Fibroblast of the conjunctiva (primary cell): ENCODE measurements at places on chromosomes 6 and 20.
A peak's percentile ranks its signal among the peaks of the same experiment; 100 is the strongest.

GRCh38 chr6:150048099-150048498 lies 20.8 kb downstream of the ULBP3 start:
- no peak for DNase-seq

DNA sequence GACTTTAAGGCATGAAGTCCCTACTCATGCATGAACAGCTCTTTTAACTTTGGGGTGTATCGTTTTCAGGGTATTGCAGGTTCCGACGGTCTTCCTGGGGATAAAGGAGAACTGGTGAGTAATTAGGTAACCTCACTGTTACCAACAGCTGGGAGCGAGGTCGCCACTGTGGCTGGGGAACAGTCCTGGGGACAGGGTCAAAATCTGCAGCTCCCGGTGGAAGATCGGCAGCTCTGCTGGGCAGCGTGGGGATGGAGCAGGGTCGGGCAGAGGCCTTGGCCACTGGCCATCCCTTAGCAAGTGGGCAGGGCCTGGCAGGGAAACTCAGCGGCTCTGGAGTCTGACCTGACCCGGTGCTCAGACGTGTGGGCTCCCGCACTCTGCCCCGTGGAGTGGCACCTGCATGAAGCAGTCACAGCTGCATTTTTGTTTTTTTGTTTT lies 16.1 kb downstream of the COL9A3 start:
- DNase-seq, result no peak

DNA sequence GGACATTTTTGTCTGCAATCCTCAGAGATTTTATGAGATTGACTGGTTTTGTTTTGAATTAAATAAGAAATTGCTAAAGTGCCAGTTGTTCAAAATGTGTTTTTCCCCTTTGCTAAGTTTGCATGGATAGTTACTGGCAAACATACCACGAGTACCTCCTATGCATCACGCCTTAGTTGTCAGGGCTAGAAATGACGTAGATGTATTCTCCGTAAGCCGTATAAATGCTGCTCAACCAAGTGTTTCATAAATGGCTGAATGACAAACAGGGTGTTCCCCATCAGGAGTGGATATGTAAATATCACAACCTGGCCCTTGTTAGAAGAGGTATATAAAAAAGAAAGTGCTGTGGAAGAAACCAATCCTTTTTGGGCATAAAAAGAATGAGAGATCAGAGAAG lies 341.1 kb upstream of the ZFP64 start:
- no peak for DNase-seq

DNA sequence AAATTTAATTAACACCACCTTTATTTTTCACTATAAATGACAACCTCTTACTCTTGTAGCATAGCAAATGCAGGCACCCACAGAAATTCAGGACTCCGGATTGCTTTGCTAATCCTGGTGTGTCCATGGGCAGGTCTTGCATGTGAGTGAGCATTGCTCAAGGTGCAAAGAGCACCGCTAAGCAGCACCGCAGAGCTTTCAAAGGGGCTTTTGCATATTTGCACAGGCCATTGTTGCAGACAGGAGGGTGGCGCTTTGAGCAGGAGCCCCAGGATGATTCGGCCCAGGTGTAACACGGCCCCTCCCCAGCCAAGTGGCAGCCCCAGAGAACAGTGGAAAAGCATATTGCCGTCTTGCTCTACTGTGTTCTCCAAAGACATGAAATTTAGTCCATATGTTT lies 293.2 kb downstream of the NRN1 start:
- no peak for DNase-seq

GRCh38 chr6:148965287-148965686 lies 218.5 kb downstream of the UST start:
- no peak for DNase-seq

- DNase-seq, result no peak
Measured at GRCh38 chr6:144744720-144745119, 459.6 kb downstream of the UTRN start.

GRCh38 chr20:33027769-33028751 lies 3.4 kb upstream of the BPIFB6 start:
- no peak for DNase-seq

DNA sequence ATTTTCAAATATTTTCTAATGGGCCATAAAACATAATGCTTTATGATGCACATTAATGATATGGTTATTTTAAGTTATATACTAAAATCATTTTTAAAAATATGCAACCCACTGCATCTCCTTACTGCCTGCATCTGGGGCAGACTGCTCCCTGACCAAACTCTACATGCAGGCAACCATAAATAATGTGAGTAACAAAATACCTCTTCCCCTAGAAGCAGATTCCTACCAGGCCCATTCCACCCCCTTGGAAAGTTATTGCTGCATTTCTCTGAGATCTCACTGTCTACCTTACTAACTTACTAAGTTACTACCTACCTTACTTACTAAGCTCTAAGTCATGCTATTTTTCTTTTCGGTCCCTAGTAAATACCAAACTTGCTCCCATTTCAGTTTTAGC lies 71.8 kb downstream of the ATG5 start:
- DNase-seq, result no peak

- DNase-seq, result no peak
Measured at GRCh38 chr20:34385464-34385863, 22.4 kb downstream of the ITCH start.

- DNase-seq, result no peak
Measured at GRCh38 chr20:48910347-48910781, 11.1 kb upstream of the ARFGEF2 start.

- no peak for DNase-seq
Measured at GRCh38 chr6:25042036-25042521, 106.3 kb upstream of the RIPOR2 start.

- no peak for DNase-seq
Measured at GRCh38 chr6:90637320-90637719, 50.4 kb upstream of the MAP3K7 start.

- no peak for DNase-seq
Measured at GRCh38 chr6:27383481-27383880, 5.1 kb upstream of the ZNF391 start.

DNA sequence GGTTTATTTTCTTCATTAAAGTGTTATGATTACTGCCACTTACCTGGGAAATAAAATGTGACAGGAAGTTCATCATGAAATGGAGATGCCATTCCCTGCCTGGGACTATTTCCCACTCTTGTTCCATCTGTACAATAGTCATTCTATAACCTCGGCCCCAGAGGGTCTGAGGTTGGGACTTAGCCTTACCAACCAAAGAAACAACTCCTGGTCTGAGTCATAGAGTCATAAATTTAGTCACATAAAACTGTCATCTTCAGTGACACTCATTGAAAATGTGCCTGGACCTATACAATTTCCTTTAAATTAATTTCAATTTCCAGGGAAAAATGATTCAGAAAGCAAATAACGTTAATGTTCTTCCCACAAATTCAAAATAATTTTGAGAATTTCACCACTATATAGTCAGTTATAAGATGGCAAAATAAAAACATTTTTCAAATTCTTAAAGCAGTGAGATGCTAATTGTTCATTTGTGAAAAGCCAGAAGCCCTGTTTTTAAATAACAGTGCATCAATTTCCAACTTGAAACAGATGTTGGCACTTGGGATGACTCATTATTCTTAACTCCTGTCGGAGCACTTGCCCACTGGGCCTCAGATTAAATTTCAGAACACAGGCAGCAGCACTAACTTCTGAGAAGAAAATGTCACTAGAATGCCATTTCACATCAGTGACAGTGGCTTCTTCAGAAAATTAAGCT lies 201.2 kb upstream of the SMLR1 start:
- DNase-seq, result peak; percentile 44

DNA sequence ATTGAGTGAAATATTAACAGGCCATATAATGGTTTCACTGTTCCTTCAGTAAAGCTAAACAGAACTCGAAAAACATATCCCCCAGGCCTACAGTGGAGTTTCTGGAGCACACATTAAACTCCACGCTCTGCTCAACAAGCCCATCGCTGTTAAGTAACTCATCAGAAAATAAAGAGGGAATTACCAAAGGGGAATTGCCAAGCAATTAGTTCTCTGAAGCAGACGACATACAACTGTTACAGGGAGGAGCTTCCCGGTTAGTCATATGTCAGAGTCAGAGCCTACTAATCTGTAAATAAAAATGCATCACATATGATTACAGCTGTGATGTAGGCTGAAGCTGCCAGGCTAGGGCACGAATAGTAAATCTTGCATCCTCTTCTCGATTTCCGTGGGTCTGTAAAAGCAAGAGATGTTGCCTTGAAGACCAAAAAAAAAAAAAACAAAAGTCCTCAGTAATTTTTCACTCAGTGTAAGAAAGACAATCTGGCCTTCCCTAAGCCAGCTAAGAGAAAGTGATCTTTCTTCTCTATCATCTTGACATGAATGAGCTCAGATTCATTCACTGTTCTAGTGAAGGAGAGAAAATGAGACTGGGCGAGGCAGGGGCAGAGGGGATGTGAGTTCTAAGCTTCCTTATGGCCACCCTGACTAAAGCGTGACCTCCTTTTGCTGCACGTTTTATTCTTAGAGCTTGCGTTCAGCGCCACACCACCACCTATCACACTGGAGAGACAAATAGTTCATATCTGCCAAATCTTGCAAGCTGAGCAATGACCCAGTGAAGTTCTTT lies 13.8 kb downstream of the ATXN1 start:
- DNase-seq, result no peak

DNA sequence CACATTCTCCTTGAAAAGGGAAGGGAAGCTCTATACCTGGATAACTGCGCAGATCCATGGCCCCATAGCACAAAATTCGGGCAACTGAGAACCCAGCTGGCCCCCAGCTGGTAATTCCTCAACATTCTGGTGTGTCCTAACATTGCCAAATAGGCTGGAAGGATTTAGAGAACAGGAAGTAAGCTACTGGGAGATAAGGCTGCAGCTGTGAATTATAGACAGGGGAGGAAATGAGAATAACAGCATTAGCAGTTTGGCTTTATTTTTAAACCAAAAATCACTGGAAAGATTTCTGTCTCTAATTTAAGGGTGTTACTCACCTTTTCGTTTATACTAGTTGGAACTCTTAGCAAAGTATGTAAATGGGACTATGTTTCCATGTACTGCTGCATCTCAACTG lies 97.2 kb downstream of the TULP4 start:
- DNase-seq, result no peak

- no peak for DNase-seq
Measured at GRCh38 chr6:35443341-35444030, 8.7 kb upstream of the FANCE start.

GRCh38 chr6:39417440-39417839 lies 94.9 kb upstream of the KCNK16 start:
- no peak for DNase-seq

- no peak for DNase-seq
Measured at GRCh38 chr6:138774370-138774769, 801 bp downstream of the CCDC28A start.

DNA sequence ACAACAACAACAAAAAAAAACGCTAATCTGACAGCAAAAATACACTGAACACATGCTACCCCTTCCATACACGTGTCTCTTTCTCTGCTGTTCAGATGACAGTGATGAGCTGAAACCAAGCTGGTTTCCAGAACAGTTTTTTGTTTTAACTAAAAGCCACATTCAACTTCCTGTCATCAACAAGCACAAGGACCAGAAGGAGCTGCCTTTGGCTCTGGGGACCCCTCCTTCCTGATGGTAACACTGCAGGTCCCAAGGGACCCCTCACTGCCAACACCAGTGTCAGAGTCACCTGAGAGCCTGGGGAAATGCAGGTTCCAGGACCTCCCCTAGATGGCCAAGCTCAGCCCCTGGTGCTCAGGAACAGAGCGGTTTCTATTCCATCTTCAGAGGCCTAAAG lies 6.0 kb downstream of the CST7 start:
- no peak for DNase-seq

DNA sequence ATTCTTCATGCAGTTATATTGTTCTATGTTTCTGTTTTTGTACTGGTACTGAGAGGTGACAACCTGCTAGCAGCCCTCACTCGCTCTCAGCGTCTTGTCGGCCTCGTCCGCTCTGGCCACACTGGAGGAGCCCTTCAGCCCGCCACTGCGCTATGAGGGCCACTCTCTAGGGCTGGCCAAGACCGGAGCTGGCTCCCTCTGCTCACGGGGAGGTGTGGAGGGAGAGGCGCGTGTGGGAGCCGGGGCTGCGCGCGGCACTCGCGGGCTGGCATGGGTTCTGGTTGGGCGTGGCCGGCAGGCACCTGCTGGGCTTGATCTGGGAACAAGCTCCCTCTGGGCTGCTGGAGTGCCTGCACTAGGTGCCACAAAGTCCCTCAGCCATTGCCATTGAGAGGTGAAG lies 1323.8 kb upstream of the EYS start:
- no peak for DNase-seq

- DNase-seq, result peak; percentile 28
Measured at GRCh38 chr20:43925801-43926200, 11.1 kb downstream of the TOX2 start.

- peak; percentile 38 for DNase-seq
Measured at GRCh38 chr6:68718385-68719073, 83.4 kb downstream of the ADGRB3 start.

DNA sequence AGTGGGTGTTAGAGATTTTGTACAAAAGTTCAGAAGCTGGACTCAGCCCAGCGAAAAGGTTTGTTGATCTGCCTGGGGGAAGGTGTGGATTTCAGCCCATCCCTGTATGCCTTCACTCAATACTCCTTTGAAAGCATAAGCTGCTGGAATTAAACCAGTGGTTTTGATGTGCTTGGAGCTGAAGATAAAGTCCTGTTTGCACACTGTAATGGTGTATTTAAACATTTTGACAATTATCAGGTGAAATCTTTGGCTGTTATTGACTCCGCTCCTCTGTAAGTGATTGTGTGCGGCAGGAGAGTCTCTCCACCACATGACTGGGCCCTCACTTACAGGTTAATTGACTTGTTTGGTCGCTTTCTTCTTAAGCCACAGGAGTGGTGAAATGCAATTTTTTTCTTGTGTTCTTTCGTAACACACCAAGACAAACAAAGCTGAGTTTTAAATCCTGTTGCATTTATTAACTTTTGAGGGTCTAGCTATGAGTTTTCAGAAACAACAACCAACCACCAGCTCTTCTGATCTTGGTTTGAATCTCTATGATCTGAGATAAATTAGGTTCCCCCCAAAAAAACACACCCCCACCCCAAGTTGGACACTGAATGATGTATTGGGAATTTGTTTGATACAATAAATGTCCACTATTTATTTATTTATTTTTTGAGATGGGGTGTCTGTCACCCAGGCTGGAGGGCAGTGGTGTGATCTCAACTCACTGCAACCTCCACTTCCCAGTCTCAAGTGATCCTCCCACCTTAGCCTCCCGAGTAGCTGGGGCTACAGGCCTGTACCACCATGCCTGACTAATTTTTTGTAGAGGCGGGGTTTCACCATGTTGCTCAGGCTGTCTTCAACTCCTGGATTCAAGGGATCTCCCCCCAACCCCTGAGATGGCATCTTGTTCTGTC lies 46.3 kb upstream of the NCOA3 start:
- no peak for DNase-seq

DNA sequence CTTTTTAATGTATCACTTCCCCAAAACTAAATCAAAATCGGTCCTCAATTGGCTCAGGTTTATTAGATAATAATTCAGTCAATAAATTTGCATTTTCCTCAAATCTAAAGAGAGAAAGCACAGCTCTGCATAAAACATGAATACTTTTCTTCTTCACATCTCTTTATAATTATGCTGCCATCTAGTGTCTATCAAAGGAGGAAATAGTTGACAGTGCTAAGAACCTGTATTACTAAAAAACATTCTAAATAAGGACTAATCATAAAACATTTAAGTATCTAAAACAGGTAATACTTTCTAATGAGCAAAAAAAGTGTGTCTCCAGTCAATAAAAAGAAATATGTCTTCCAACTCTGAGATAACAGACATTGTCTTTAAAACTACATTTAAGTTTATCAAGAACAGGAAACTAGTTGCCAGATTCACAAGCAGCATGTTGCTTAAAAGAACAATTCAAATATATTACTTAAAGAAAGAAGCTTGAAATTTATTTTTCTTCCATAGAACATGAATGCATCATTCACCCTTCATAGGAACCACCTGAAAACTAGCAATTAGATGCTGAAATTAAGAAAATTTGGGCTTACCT lies 56.5 kb upstream of the DST start:
- peak; percentile 33 for DNase-seq
